ENCODE measurements at places on chromosomes 3 and 15. TPM values are rescaled to one million over a fixed set of nuclear protein-coding genes. Genes with fewer than 3 reads are reported as not detected.

Gene CISH
- polyA plus RNA-seq = 21.9 TPM

Gene XIRP1
- 0.13 TPM for polyA plus RNA-seq

Gene BCL2A1
- polyA plus RNA-seq = 0.50 TPM

Gene SLC15A2
- polyA plus RNA-seq = 0.23 TPM

Gene MME
- polyA plus RNA-seq = 0.80 TPM

Gene SERINC4
- not detected for polyA plus RNA-seq

Gene SERPINI2
- not detected for polyA plus RNA-seq

Gene LRTM1
- not detected for polyA plus RNA-seq

Gene ARGFX
- not detected for polyA plus RNA-seq

Gene GABRA5
- not detected for polyA plus RNA-seq

Gene CMTM8
- polyA plus RNA-seq = 9.9 TPM

Gene ADAMTSL3
- polyA plus RNA-seq = 0.96 TPM

Gene ERICH6
- polyA plus RNA-seq = 0.04 TPM

Gene OR5H6
- polyA plus RNA-seq = not detected

Gene ZNF717
- polyA plus RNA-seq = 10.9 TPM

Gene LMAN1L
- not detected for polyA plus RNA-seq

Gene DLL4
- 15.7 TPM for polyA plus RNA-seq

Gene GCNT3
- polyA plus RNA-seq = 0.57 TPM

Gene NR1I2
- polyA plus RNA-seq = 0.21 TPM

Gene CASR
- polyA plus RNA-seq = 0.67 TPM

Gene APOD
- 748 TPM for polyA plus RNA-seq

Gene ABHD10
- 36.4 TPM for polyA plus RNA-seq

Gene MUSTN1
- 30.0 TPM for polyA plus RNA-seq

Gene CP
- 2.1 TPM for polyA plus RNA-seq

Gene AHSG
- polyA plus RNA-seq = not detected

Gene SGO1
- 0.19 TPM for polyA plus RNA-seq

Gene SSUH2
- 0.80 TPM for polyA plus RNA-seq

Data from ovary (tissue), 10 donors.